ENCODE measurements at places on chromosomes 2 and 18. TPM values are rescaled to one million over a fixed set of nuclear protein-coding genes. Genes with fewer than 3 reads are reported as not detected.

ITM2C gene
- 29.6 TPM for total RNA-seq

LRATD1 gene
- not detected for total RNA-seq

RFX8 gene
- total RNA-seq, result 0.30 TPM

KLHL41 gene
- total RNA-seq, result 0.46 TPM

COL5A2 gene
- 0.50 TPM for total RNA-seq

All from activated CD4-positive, alpha-beta T cell treated with anti-CD3 and anti-CD28 coated beads for 36 hours (primary cell).